ENCODE measurements at places on chromosomes 5 and 9. TPM values are rescaled to one million over a fixed set of nuclear protein-coding genes. Genes with fewer than 3 reads are reported as not detected.

Gene CD14
- polyA plus RNA-seq = 14.1 TPM

Gene PHF24
- polyA plus RNA-seq = 0.03 TPM

Gene FGD3
- polyA plus RNA-seq = 7.7 TPM

Gene PCDHGB3
- 0.40 TPM for polyA plus RNA-seq

Gene ZFP2
- 0.94 TPM for polyA plus RNA-seq

Gene SLC45A2
- polyA plus RNA-seq = 0.02 TPM
